ENCODE measurements at places on chromosomes 16 and 17. TPM values are rescaled to one million over a fixed set of nuclear protein-coding genes. Genes with fewer than 3 reads are reported as not detected.

The KRT25 gene
- total RNA-seq, result not detected

GRCh38 chr16:84194470-84195200 lies 3.7 kb downstream of the ADAD2 start:
- no peak for DNase-seq

The SMIM22 gene
- total RNA-seq, result not detected

The POLR2C gene
- total RNA-seq, result 118 TPM

GRCh38 chr17:63434951-63435571 lies 11.0 kb downstream of the CYB561 start:
- DNase-seq, result peak; percentile 50

The TP53TG3 gene
- not detected for total RNA-seq

The KRTAP2-2 gene
- not detected for total RNA-seq

The RNFT1 gene
- 18.9 TPM for total RNA-seq

DNA sequence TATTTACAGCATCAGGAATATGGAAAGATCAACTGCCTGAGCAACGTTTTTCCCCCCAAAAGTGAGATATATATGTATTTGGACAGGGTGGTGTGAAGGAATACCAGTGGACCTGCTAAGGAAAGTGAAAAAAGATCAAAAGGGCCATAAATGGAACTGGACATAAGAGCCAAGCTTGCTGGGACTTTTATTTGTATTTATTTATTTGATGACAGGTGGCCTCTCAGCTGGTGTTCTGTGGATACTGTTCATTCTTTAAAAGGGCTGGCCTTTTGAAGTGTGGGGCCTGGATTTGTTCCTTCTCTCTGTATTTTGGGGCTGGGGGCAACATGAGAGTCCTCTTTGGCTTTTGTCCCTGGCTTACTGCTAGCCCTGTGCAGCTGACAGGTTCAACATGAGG lies 306.6 kb upstream of the N4BP1 start:
- DNase-seq, result no peak

DNA sequence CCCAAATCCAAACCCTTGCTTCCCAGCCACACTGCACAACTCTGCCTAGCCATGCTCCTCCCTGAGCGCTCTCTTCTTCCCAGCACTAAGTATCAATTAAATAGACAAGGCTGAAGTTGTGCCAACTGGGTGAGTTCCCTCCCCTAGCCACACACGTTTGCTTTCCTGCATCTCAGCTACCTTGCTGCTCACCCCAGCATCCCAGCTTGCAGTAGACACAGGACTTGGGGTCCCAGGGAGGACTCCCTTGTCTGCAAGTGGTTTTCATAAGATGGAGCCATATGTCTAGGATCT lies 4.9 kb downstream of the CCDC182 start:
- DNase-seq, result no peak

- no peak for DNase-seq
Observed at GRCh38 chr17:48441231-48441711, 11.3 kb upstream of the SKAP1 start.

The HNF1B gene
- total RNA-seq, result 0.34 TPM

DNA sequence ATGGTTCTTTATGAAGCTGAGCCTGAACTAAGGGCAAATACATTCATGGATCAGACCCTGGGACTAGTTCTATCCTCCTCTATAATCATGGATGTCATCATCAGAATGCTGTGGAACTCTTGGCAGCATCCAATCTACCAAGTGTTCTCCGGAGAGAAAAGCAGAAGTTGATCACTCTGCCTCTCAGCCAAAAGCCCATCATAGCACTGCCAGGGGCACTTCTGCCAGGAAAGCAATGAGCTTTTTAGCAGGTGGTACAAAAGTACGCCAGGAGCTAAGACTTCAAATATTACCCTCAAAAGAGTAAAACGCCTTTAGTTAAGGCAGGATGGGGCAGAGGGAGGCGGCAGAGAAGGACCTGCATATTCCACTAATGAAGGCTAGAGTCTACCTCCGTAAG lies 279.0 kb downstream of the SLC39A11 start:
- DNase-seq, result no peak

The FN3K gene
- 7.0 TPM for total RNA-seq

DNA sequence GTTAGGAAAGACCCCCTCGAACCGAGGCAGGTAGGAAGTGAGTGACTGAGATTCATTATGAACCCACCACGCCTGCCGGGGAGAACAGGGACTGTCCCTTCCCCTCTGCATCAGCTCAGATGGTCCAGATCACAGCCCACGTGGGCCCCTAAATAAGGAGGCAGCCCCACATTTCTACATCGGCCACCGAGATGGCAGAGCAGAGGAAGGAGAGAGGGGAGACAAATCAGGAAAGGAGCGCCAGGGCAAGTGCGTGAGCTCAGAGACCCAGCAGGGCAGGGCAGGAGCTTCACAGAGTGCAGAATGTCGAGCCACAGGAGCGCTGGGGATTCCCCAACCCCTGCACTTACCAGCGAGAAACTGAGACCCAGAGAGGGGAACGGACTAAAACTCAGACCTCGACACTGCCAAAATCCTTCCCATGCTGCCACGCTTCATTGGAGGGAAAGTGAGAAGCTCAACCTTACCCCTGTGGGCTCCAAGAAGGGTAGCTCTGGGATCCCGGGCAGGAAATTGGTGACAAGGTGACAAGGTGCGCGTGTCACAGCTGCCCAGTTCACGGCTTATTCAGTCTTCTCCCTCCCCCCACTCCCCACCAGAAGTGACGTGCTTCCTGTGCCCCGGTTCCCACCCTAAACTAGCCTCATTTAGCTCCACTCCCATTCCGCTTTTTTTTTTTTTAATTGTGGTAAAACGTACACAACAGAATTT lies at the start of gene ICAM2:
ICAM2 (minus strand) TSS at position 578 of the 711 bp plus-strand sequence. CDS start 13,942 bp downstream, outside the sequence.
- peak; percentile 84 for DNase-seq

GRCh38 chr17:13634021-13634420 lies 32.3 kb upstream of the HS3ST3A1 start:
- DNase-seq, result no peak
